ENCODE measurements at places on chromosomes 7 and 10.

GRCh38 chr7:13151978-13152377 lies 464.5 kb downstream of the ARL4A start:
- H3K36me3 ChIP-seq, result no peaks in the 10 kb centered on the region
- no peaks in the 10 kb centered on the region for H3K4me1 ChIP-seq
- no peak overlapping the region for H3K27ac ChIP-seq
- H3K27me3 ChIP-seq, result no peaks in the 10 kb centered on the region

DNA sequence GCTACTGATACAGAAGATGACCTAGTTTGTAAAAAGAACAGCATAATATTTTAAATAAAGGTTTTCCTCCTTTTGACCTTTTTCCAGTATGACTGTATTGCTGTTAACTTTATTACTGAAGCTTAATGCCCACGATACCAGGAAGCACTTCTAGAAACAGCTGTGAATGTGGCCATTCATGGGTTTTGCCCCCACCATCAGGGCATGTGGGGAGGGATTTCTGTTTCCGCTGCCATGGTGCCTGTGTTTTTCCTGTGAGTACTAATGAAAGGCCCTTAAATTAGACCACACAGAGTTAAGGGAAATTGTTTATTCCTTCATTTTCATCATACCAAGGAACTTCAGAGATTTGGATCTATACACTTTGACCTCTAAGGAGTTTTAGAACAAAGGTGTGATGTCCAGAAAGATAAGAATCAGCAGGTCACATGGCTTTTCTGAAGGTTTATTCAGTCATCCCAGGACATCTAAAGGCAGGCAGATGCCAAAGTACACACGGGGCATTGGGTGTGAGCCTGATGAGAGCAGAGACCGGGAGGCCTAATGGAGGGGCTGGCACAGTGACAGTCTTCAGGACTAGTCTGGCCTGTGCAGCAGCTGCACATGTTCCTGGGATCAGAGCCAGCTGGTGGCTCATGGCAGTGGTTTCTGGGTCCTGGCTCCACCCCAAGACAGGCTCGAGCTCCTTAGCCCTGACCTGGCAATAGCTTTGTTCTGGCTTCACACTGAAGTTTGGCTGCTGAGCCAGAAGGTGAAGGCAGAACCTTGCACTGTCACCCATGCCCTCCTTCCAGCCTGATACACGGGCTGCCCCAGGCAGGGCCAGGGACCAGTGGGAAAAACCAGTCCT lies 190.9 kb downstream of the REEP3 start:
- no peaks in the 10 kb centered on the region for H3K36me3 ChIP-seq
- peak overlapping the region; percentile 58 for H3K27ac ChIP-seq
- no peak overlapping the region for H3K4me3 ChIP-seq
- peaks cover 40% of the 10 kb centered on the region for H3K4me1 ChIP-seq

GRCh38 chr10:61323726-61324125 lies 129.5 kb downstream of the TMEM26 start:
- H3K27ac ChIP-seq, result no peak overlapping the region
- no peaks in the 10 kb centered on the region for H3K27me3 ChIP-seq
- no peaks in the 10 kb centered on the region for H3K4me1 ChIP-seq
- no peaks in the 10 kb centered on the region for H3K36me3 ChIP-seq

GRCh38 chr7:28024786-28025334 lies 155.7 kb downstream of the JAZF1 start:
- no peaks in the 10 kb centered on the region for H3K27me3 ChIP-seq
- no peaks in the 10 kb centered on the region for H3K36me3 ChIP-seq
- peaks cover 6% of the 10 kb centered on the region for H3K4me1 ChIP-seq
- no peak for DNase-seq

DNA sequence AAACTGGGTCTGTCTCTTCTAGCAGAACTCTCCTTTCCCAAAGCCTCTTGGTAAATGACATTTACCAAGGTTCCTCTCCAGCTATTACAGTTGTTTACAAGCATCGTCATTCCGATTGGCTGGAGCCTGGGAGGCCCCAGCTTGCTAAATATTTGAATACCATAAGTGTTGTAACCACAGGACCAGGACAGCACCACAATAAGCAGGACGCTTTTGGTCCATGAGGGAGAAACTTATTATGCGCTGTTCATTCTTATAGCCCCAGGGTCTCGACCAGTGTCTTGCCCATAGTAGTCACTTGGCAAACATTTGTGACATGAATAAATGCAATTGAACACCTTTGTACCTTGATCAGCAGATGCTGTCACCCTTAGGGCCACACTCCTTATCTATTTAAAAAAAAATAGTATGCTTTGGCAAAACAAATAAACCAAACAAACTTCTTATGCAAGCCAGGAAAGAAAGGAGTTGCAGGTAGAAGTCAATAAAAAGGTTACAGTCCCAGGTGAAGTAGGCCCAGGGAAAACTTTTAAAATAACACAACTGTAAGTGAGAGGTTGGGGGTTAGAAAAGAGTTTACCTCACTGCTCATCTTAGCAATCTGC lies 32.8 kb downstream of the NRAP start:
- H3K4me3 ChIP-seq, result no peak overlapping the region
- H3K27ac ChIP-seq, result no peak overlapping the region
- no peaks in the 10 kb centered on the region for H3K36me3 ChIP-seq
- no peaks in the 10 kb centered on the region for H3K27me3 ChIP-seq
- H3K4me1 ChIP-seq, result peaks cover 5% of the 10 kb centered on the region

DNA sequence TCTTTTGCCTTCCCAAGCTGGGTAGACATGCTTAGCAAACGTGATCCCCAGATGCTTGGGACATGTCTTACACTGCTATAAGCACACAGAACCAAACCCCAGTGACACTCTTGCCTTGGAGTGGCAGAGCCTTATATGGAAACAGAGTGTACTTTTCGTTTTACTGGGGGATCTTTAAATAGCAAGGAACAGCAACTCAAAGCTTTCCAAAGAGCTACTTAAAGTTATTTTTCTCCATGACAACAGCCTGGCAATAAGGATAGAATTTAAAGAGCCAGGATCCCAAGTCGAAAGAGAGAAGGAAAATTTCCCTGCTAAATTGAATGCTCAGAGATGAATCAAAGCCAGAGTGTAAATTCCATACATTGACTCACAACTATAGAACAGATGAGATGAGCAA lies 67.8 kb downstream of the ZNF365 start:
- no peaks in the 10 kb centered on the region for H3K27me3 ChIP-seq
- no peaks in the 10 kb centered on the region for H3K36me3 ChIP-seq
- no peak for DNase-seq
- no peak overlapping the region for H3K27ac ChIP-seq
- no peaks in the 10 kb centered on the region for H3K4me1 ChIP-seq
- H3K4me3 ChIP-seq, result no peak overlapping the region

DNA sequence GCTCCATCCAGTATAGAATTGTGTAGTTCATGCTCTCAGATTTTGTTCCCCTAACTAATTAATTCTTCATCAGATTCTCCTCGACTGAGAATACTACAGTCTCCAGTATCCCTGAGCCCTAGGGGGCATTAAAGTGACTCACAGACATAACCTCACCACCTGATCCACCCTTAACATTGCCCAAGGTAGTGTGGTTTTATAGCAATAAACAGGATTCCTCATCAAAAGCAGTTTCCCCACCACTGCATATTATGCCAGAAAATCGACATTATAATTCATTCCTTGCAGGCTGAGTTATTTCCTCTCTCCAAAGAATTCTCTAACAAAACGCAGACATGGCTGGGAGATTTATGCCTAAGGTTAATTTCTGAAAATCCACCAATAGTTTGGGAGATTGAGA lies 1402.5 kb upstream of the CELF2 start:
- H3K36me3 ChIP-seq, result no peaks in the 10 kb centered on the region
- H3K4me3 ChIP-seq, result no peak overlapping the region
- H3K4me1 ChIP-seq, result no peaks in the 10 kb centered on the region
- no peak overlapping the region for H3K27ac ChIP-seq

DNA sequence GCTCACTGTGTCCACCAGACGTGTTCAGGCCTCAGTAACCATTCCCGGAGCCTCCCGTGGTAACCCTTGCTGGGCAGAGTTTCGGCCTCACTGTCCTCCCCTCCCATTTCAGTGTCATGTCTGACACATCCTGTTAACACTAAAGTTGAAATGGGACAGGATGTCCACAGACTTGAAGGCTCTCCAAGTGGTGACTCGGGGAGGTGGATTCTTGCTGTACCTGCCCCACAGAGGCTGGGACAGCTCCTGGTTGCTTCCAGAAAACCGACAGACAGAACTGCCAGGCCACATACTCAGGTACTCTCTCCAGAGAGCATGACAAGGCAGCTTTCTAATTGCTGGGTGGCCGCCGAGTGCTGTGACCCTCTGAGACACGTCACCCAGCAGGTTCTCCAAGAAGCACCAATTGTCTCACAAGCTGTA lies 17.9 kb upstream of the CYTH3 start:
- DNase-seq, result no peak
- H3K36me3 ChIP-seq, result no peaks in the 10 kb centered on the region
- no peaks in the 10 kb centered on the region for H3K27me3 ChIP-seq
- H3K4me3 ChIP-seq, result no peak overlapping the region

DNA sequence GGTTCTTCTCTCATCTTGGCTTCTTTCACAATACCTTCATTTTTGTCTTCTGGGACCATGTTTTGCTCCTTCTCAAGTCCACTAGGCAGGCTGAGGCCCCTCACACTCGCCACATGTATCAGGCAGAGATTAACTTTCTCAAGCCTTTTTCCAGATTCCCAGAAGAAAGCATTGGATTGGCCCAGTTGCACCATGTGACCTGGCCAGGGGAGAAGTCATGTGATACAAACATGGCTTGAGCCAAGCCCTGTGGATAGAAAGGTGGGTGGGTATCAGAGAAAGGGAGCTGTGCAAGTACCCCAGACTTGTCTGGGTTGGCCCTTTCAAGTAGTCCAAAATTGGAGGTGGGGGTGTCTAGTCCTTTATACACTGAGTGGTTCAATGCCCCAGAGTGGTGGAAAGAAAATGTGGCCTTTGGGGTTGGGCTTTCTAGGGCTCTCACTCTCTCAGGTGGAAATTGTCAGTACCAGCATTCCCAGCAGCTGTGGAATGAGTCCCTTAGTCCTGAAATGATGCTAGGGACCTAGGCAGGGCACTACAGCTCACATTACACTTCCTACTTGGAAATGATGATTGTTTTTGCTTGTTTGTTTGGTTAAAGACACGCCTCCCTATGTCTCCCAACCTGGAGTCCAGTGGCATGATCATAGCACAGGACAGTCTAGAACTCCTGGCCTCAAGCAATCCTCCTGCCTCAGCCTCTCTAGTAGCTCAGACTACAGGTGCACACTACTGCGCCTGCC lies 36.9 kb upstream of the C10orf67 start:
- DNase-seq, result no peak
- no peaks in the 10 kb centered on the region for H3K4me1 ChIP-seq
- H3K27me3 ChIP-seq, result no peaks in the 10 kb centered on the region
- no peak overlapping the region for H3K27ac ChIP-seq
- no peak overlapping the region for H3K4me3 ChIP-seq

DNA sequence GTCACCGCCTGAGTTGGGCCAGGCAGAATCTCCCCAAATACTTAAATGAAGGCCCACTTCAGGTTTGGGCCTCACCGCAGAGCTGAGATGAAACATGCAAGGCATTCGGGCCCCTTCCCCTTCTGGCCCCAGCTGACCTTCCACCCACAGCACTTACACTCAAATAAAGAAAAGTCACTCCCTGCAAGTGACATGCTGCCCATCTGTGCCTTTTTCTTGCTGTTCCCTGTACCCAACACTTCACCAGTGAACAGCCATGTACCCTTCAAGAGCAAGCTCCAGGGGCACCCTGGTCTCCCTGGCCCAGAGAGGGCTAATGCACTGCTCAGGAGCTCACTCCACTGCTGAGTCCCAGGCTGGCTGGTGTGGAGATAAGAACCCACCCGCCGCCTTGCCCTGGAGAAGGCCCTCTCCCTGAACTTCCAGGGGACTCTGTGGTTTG lies 40.7 kb downstream of the ZCCHC24 start:
- no peaks in the 10 kb centered on the region for H3K27me3 ChIP-seq
- peak overlapping the region; percentile 83 for H3K27ac ChIP-seq
- no peak overlapping the region for H3K4me3 ChIP-seq
- H3K36me3 ChIP-seq, result no peaks in the 10 kb centered on the region
- DNase-seq, result peak; percentile 46

DNA sequence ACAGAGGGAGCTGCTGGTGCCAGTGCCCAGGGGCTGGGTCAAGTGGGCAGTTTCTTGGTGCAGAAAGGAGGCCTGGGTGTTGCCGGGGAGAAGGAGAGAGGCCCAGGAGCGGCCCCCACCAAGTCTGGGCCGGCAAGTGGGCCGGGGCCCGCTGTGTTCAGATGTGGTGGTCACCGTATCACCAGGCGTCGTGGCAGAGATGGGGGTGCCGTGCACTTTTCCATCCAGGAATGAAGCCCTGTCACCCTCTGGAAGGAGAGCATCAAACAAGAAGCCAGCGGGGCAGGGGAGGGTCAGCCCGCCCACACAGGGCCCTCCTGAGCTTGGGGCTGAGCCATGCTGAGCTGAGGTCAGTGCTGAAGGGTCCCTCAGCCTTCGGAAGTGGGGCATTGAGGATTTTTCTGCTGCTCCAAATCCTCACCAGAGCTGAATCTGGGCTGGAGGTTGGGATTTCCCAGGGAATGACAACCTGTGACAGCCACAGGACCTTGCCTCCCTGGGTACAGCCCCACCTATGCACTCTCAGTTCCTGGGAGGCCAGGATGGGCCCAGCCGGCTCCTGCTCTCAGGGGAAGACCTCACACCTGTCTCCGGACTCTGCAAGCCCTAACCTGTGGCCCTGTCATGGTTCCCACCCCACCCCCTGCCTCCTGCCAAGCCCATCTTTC lies 27.9 kb upstream of the INPP5A start:
- no peaks in the 10 kb centered on the region for H3K4me1 ChIP-seq
- no peak for DNase-seq
- H3K27me3 ChIP-seq, result no peaks in the 10 kb centered on the region
- no peaks in the 10 kb centered on the region for H3K36me3 ChIP-seq
- no peak overlapping the region for H3K27ac ChIP-seq
